Endothelial cell of umbilical vein (primary cell): ENCODE measurements at places on chromosomes 16 and 17.

GRCh38 chr17:80116276-80116920, 15.0 kb downstream of the GAA start:
- DNase-seq: no peak

DNA sequence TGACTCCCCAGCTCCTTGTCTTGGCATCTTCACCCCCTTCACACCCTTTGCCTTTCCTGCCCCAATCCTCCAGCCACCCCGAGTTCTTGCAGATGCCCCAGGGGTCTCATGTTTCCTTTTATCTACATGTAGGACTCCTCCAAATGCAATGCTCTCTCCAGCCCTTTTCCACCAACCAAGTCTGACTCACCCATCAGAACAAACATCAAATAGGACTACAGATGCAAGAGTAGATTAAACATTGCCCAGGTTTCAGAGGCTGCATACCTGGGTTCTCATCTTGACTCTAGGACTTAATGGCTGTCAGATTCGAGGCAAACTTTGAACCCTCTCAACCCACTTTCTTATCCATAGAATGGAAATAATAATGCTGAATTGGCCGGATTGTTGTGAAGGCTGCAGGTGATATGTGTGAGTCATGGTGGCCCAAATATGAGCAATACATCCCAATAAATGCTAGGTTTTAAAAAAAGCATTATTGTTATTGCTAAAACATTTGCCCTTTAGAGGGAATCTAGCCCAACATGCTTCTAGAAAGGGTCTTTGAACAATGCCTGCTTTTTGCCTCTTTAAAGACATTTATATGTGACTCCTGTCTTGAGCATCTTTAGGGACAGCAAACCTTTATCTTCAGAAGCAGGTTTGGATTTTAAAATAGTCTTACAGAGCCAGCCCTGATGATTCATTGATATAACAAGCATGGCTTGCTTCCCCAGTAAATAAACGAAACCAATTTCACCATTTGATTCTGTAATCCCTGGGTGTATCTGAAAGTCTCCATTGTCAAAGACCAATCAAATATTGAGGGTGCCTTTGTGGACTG, 310.1 kb downstream of the FOXL1 start:
- DNase-seq: no peak

DNA sequence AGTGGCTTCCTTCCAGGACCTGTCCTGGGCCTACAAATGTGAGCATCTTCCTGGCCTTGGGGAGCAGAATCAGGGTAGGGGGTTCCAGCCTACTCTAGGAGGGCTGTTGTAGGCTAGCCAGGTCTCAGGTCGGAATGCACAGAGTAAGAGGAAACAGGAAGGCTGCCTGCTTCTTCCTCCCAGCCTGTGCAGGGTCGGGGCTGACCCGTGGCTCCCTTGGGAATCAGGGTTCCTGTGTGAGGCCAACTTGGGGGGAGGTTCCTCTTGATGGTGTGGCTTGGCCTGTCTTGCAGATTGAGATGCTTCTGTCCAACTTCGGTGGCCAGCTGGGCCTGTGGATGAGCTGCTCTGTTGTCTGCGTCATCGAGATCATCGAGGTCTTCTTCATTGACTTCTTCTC, 32.3 kb downstream of the SCNN1G start:
- no peak for DNase-seq

DNA sequence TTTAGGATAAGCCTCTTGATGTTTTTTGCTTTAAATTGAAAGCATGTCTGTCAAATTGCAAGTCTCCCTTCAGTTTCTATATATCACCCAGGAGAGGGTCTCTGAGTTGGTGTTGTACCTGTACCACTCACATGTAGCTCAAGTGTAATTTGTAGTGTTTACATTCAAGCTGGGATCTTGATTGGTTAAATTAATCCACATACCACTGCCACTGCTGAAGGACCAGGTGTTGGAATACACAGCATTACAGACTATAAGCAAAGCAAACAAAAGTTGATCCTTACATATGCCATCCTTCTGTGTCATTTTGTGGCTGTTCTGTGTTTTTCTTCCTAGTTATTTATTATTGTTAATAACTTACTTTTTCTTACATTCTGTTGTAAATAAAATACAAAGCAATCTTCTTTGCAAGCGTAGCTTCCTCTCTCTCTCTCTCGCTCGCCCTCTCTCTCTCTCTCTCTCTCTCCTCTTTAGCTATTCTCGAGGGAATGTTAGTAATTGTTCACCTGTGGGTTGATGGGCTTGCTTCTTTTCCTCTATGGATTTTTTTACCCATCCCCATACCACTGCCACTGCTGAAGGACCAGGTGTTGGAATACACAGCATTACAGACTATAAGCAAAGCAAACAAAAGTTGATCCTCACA, 20.8 kb upstream of the NOL11 start:
- no peak for DNase-seq

GRCh38 chr17:79997011-79997660, 38.5 kb downstream of the TBC1D16 start:
- no peak for DNase-seq
